AML-193 (cell line): ENCODE measurements at places on chromosomes 2 and 18.

DNA sequence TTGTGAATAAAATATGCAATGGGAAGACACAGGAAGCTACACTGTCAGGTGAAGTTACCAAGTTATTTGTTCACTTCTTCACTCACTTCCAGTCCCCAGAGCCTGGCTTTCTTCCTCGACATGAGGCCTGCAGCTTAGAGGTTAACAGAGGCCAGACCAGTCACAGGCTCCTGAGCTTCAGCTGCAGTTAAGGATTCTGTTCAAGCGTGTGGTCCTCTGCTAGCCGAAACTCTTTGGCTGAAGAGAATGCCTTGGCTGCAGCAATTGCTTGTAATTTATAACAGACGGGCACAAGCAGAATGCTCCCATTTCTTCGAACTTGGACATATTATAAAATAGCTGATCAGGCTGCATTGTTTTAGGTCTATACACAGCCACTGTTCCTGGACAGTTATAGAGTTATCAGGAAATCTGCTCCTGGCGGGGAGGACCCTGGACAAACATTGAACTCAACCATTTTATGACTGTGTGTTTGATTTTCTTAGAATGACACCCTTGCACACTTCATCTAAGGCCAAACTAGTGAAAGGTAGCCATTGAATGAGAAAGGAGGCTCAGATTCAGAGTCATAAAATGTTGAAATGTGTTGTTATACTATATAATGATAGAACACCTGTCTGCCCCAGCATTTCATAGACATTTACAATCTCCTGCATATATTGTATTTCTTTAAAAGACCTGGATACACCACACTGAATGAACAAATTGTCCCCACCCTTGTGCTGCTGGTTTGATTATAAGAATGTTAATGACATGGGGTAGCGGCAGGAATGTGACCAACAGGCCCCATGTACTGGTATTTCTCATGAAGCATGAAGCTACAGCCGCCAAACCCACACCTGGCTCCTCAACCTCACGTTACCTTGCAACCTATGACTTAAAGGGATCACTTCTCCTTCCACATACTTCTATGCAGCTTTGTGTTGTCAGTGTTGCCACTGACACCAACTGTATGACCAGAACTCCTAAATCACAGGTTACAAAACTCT is 153.6 kb downstream of the TDRD15 start:
- no peak for DNase-seq

GRCh38 chr2:176804392-176804791 is 408.2 kb upstream of the HNRNPA3 start:
- no peak for DNase-seq

- DNase-seq, result no peak
Measured at GRCh38 chr18:22455425-22456115, 37.9 kb upstream of the CTAGE1 start.

DNA sequence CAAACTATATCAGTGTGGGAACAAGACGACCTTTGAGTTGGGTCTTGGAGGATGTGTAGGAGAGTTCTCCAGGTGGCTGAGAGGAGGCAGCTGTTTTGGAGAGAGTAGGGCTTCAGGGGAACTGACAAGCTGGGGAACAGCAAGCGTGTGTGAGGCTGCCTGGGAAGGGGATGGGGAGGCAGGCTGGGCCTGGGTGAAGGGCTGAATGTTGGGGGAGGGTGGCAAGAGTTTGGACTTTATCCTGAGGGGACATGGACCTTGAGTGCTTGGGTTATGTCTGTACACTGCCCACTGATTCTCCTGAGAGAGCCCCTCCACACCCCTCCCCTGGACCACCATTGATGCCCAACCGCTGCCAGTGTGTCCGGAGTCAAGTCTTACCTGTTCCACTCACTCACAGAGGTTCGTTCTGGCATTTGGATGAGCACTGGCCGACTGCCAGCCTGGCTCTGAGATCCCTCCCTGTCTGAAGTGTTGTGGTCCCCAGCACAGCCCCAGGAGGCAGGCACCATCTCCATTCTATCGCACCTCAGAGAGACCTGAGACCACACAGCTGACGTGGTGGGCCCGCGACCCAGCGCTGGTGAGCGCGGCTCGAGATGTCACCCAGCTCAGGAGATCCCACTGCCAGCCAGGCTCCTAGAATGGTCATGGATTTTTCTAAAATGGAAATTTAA is 59.5 kb downstream of the DCDC2C start:
- no peak for DNase-seq
